ENCODE measurements at places on chromosomes 3 and 15. TPM values are rescaled to one million over a fixed set of nuclear protein-coding genes. Genes with fewer than 3 reads are reported as not detected.

The ZNF662 gene
- 0.44 TPM for polyA plus RNA-seq

The TGM4 gene
- polyA plus RNA-seq, result 0.12 TPM

The GOLGA6L4 gene
- 0.94 TPM for polyA plus RNA-seq

The ADGRG7 gene
- polyA plus RNA-seq, result not detected

The RTP3 gene
- polyA plus RNA-seq, result not detected

The GNAT1 gene
- not detected for polyA plus RNA-seq

The ITIH1 gene
- not detected for polyA plus RNA-seq

The SYNPR gene
- not detected for polyA plus RNA-seq

- DNase-seq, result no peak
Observed at GRCh38 chr3:169744366-169745054, 20.4 kb downstream of the TERC start.

DNA sequence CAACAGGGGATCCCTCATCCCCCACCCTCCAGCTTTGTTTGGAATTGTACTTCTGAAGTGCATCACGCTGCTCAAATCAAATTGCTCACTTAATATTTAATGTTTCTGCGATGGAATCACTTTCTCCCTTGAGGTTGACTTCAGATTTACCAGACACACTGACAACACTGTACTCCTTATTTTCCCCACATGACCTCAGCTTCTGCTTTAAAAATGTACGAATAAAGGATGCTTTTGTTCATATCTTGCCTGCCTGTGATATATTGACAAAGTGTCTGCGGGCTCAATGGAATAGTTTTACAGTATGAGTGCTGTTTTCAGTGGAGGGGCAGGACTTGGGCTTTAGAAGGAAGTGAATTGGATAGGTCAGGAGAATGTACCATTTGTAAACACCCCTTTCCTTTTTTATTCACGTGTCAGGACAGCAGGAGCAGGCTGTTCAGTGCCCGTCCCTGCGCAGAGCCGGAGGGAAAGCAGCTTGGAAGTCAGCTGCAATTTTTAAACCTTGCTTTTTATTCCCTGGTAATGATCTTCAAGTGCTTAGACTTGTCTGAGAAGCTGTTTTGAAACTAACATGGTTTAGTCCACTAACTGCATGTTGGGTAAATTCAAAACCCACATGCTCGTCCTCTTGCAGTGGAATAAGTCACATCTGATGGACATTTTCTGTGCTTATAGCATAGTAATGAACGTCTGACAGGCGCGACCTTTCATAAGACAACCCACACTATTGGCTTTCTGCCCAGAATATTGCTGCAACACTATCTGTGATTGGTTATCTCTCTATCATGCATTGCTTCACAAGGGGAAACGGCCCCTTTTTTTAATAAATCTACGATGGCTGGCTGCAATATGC lies 29.9 kb downstream of the MBNL1 start:
- DNase-seq, result peak; percentile 60

DNA sequence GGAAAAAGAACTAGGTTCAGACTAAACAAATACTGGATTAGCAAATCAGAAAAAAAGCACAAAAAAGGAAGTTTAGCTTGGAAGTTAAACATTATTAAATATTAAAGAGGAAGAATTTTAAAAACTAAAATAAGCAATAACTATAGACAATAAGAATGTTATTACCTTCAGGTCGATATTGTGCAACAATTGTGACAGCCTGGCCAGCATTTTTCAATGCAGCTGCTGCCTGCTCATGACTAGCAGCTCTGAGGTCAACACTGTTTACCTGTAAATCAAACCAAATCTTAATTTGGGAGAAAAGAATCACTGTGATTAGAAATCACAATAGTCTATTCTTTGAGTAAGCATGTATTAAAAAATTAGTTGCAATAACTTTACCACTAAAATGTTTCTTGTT lies 75.1 kb upstream of the MELTF start:
- DNase-seq, result no peak

- DNase-seq, result no peak
Observed at GRCh38 chr15:77738038-77738370, 105.3 kb upstream of the LINGO1 start.

DNA sequence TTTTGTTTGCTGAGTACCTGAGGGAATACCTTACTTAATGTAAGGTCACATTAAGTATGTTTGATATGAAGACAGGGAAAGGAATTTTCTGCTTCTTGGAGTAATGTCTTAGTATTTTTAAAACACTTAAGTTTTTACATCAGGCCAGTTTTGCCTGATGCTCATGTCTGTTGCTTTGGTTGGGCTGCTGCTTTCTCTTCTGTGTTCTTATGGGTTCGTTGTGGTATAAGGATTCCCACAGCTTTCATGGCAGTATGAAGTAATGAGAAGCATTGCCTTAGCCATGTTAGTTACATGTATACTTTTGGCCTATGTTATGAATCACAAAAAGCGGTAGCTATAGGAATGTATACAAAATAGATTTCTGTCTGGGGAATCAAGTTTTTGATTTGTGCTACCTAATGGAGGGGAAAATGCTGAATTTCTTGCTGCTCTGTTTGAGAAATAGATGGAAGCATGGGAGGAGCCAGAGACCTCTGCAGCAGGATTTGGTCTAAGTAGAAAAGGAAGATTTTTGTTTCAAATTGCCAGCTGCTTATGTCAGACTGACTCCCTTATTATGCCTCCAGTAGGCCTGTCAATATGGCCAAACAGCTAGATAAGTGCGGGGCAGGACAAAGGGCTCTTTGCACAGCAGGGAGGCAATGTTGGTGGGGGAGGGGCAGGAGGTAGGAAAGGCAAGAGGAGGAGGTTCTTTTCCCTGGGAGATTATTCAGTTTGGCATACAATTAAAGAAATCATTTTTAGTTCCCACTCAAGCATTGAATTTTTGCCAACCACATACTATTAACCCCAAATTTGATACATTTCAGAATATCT lies 5.2 kb downstream of the SETD5 start:
- peak; percentile 44 for DNase-seq

GRCh38 chr3:152184971-152185686 lies 83.6 kb upstream of the MBNL1 start:
- no peak for DNase-seq

- DNase-seq, result no peak
Observed at GRCh38 chr3:81554388-81554787, 207.1 kb downstream of the GBE1 start.

GRCh38 chr15:68508485-68509189 lies 70.2 kb upstream of the CORO2B start:
- no peak for DNase-seq

DNA sequence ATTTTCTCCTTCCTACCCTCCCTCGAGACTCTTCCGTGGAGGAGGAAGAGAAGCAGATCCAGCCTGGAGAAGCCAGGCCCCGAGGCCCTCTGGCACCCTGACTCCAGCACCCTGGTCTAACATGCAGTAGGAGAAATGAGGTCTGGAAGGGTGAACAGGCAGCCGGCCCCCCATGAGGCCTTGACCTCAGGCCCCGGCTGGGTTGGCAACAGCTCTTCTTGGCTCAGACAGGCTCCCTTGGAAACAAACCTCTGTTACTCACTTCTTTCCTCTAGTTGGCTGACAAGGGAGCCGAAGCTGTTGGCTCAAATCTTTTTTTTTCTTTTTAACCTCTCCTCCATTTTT lies 73.4 kb downstream of the CPN2 start:
- DNase-seq, result peak; percentile 49

- no peak for DNase-seq
Observed at GRCh38 chr3:52226229-52226817, 878 bp upstream of the TLR9 start.

Measured in SK-N-SH (cell line).